ENCODE measurements at places on chromosomes 5 and 9.

- no peak for DNase-seq
Measured at GRCh38 chr9:136093995-136094881, 851 bp downstream of the NACC2 start.

GRCh38 chr9:89477384-89477783, 20.5 kb downstream of the SEMA4D start:
- no peak for DNase-seq

GRCh38 chr5:17944046-17944445, 309.8 kb downstream of the TAF11L14 start:
- no peak for DNase-seq

GRCh38 chr5:172777881-172778814, 7.2 kb upstream of the DUSP1 start:
- DNase-seq: no peak

DNA sequence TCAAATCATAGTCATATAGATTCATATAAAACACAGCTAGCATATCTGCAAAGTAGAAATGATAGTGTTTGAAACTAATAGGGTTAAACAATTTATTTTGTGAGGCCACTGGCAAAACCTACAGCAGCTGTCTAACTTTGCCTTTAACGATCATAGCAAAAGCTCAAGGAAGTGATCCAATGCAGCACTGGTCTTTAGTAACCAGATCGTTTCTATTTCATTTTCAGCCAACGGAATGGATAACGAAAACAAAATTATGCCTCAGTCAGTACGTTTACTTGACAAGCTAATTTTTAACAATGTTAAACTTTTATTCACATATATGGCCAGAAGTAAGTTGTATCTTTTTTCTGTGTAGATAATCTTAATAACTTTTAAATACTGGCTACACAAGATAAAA, 17.7 kb downstream of the MLLT3 start:
- no peak for DNase-seq

DNA sequence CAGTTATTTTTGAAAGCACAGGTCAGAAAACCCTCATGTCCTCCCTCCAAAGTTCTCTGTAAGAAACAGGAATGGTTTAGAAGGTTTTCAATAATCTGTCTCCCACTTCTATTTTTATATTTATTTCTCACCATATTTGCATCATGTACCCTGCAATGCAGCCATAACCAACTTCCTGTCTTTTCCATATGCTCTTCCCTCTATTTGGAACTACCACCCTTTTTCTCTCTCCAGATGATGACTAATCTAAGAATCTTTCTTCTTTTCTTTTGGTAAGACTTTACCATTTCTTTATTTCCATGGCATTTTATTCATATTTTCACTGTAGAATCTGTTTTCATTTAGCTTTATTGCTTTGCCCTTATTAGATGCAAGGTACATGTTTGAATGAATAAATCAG, 33.9 kb downstream of the MAN2A1 start:
- no peak for DNase-seq

DNA sequence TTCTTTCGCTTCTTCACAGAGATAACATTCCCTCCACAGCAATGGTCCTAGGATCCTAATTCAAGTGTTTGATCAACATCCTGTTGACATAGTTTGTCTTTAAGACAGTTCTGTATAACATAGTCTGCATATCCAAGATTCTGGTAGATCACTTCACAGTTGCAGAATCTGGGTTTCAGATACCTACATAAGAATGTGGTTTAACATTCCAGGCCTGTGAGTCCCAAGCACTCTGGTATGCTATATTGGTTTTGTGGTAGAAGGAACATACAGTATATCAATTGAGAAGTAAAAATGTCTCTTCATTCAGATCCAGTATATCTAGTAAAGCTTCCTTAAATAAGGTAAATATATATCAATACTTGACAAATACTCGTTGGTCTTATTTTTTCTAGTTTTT, 914.2 kb upstream of the CDH6 start:
- no peak for DNase-seq

GRCh38 chr9:95879591-95879990, 4.1 kb downstream of the ERCC6L2 start:
- DNase-seq: no peak

DNA sequence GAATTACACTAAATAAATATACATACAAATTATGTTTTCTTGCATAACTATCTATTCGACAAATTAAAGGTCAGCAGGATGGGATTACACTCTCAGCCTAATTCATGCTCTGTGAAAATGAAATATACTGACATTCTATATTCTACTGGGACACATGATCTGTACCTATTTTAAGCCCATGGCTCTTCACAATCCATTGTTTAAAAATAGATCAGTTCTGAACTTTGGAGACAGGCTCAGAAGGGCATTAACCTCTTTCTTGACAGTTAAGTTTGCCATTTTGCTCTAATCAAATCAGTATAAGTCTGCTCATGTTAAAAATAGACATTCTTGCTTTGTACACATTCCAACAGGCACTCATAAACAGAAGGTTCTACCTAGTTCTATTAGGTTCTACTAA, 361.2 kb downstream of the HCN1 start:
- DNase-seq: no peak

GRCh38 chr9:37040508-37041127, 6.5 kb upstream of the PAX5 start:
- no peak for DNase-seq

Data from T-helper 17 cell (primary cell).